ENCODE measurements at places on chromosomes 4 and X. TPM values are rescaled to one million over a fixed set of nuclear protein-coding genes. Genes with fewer than 3 reads are reported as not detected.

The FAT4 gene
- total RNA-seq = 5.0 TPM

DNA sequence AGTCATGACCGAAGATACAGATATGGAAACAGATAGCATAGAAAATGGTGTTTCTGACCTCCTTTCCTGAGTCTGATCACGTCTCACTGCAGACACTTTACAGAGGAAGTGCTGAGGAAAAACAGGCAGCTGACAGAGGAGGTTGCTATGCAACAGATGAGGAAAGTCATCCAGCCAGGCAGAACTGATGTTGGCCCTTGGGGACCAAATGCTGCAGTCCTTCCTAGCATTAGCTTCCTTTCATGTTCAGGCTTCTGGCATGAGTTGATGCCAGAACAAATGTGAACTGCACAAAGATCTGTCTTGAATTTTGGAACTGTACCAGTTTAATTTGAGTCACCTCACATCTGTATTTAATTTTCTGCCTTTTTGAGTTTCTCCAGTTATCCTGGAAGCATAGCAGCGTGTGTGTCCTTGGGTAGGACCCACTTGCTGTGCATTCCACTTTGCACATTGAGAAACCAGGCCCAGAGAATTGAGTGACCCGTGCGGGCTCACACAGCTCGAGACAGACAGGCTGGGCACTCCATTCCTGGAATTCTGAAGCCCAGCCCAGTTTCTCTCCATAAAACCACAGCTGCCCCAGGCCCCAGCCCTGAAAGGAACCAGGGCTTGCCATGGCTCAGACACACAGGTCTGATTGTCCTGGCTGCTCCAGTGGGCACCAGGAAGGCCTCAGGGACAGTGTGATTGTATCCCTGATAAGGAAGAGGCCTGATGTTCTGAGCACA is 1.4 kb upstream of the MAGED1 start:
- peaks cover 3% of the 10 kb centered on the region for H3K4me1 ChIP-seq
- no peaks in the 10 kb centered on the region for H3K27me3 ChIP-seq
- no peak for DNase-seq
- no peak overlapping the region for H3K4me3 ChIP-seq
- H3K27ac ChIP-seq = no peak overlapping the region
- H3K36me3 ChIP-seq = peaks cover 15% of the 10 kb centered on the region

DNA sequence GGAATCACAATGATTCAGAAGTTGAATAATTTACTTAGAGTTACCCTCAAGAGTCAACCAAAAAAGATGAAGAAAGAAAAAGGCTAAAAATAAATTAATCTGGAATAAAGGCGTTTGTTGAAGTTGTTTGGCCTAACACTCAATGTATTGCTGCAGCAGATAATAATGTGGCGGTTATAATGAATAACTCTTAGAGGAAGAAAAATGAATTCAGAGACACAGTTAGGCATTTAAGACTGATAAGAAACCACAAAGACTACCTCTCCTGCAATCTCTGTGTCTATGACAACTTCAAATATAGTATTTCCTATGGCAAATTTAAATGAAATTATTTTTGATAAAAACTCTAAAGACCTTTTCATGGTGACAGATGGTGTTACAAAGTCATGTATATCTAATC is 1369.1 kb upstream of the AGA start:
- H3K4me1 ChIP-seq = no peaks in the 10 kb centered on the region
- no peaks in the 10 kb centered on the region for H3K27me3 ChIP-seq
- H3K4me3 ChIP-seq = no peak overlapping the region
- no peak overlapping the region for H3K27ac ChIP-seq
- no peak for DNase-seq

DNA sequence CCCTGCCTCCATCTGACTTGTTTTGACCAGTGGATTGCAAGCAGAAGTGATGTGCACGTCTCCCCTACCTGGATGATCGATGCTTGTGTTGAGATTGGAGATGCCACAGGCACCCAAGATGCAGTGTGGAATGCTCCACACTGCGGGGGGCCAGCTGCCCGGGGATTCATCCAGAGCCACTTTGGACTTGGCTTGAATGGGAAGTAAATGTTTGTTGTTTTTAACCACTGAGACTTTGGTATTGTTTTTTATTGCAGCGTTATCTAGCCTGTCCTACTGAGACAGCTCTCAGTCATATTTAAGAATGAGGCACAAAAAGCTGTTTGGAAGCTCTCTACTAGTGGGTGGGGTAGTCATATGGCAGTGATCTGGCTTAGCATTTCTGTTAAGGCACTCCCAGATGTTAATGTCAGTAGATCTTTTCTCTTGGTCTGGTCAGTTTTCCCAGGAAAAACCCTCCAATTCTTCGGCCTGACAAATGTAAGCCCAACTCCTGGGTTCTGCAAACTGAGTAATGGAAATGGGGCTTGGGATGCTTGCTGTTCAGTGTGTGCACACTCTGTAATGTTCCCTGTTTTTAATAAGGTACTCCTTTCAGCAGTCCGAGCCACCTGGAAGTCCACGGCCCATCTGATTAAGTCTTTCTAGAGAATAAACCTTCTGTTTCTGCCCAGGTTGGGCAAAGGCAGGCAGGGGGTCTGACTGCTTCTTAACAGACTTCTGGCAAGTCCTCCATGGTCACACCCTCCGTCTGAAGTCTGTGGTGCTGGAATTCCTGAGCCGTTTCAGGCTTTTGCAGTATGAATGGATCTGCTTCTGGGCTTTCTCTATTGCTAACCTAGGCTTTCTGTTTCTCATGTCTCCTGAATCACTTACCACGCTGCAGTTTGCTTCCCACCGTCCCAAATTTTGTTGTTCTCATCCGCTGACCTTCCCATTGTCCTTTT is 74.8 kb downstream of the WWC2 start:
- H3K4me3 ChIP-seq = no peak overlapping the region
- DNase-seq = no peak

GRCh38 chr4:4396628-4397440 is 9.9 kb downstream of the NSG1 start:
- no peaks in the 10 kb centered on the region for H3K27me3 ChIP-seq
- DNase-seq = no peak
- no peak overlapping the region for H3K4me3 ChIP-seq
- no peak overlapping the region for H3K27ac ChIP-seq
- H3K4me1 ChIP-seq = peaks cover 6% of the 10 kb centered on the region
- peaks cover 6% of the 10 kb centered on the region for H3K36me3 ChIP-seq

- no peak for DNase-seq
- no peak overlapping the region for H3K4me3 ChIP-seq
- no peak overlapping the region for H3K27ac ChIP-seq
- no peaks in the 10 kb centered on the region for H3K4me1 ChIP-seq
Measured at GRCh38 chrX:111652719-111653118, 28.3 kb upstream of the ALG13 start.

- no peak for DNase-seq
- no peaks in the 10 kb centered on the region for H3K27me3 ChIP-seq
Measured at GRCh38 chr4:95093936-95094929, 336.5 kb downstream of the BMPR1B start.
